Anterior cingulate cortex (tissue), 58 donors: ENCODE measurements at places on chromosomes 6 and 20.

DNA sequence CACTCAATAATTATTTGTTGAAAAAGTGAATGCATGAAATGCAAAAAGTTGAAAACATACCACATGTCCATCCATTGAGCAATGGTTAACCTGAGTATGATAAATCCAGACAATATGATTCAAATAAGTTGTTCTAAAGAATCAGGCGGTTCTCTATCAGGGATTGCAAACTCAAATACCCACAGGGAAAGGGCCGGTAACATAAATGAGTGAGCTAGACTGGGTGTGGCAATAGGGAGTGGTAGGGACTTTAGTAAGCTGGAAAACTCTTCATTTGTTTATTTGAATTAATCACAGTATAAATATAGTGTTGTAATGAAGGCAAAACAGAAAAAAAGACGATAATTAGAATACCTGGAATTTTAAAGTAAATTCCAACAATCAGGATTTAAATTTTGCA is 106.3 kb downstream of the BCAS1 start:
- DNase-seq = no peak

DNA sequence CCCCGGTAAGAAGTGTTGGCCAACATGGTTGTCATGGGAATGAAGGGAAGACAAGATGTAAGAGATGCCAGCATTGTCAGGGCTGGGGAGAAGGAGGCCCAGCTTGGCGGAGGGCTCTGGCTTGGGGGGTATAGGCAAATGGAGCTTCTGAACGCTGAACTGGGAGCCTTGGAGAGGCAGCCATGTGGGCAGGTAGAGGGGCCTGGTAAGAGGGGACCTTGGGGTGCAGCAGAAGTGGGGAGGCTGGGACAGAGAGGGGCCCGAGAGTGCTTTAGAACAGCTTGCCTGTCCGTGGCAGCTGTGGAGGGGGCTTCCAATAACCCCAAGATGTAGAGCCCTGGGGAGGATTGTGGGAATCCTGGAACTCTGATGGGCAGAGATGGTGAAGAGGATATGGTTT is 3.0 kb downstream of the SLC22A1 start:
- no peak for DNase-seq

DNA sequence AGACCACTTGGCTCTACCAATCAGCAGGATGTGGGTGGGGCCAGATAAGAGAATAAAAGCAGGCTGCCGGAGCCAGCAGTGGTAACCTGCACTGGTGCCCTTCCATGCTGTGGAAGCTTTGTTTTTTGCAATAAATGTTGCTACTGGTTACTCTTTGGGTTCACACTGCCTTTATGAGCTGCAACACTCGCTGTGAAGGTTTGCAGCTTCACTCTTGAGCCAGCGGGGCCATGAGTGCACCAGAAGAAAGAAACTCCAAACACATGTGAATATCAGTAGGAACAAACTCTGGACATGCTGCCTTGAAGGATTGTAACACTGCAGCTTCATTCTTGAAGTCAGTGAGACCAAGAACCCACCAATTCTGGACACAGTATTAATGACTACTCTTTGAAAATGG is 89.9 kb upstream of the MBOAT1 start:
- no peak for DNase-seq

GRCh38 chr6:36961441-36962435 is 7.2 kb downstream of the PI16 start:
- no peak for DNase-seq

DNA sequence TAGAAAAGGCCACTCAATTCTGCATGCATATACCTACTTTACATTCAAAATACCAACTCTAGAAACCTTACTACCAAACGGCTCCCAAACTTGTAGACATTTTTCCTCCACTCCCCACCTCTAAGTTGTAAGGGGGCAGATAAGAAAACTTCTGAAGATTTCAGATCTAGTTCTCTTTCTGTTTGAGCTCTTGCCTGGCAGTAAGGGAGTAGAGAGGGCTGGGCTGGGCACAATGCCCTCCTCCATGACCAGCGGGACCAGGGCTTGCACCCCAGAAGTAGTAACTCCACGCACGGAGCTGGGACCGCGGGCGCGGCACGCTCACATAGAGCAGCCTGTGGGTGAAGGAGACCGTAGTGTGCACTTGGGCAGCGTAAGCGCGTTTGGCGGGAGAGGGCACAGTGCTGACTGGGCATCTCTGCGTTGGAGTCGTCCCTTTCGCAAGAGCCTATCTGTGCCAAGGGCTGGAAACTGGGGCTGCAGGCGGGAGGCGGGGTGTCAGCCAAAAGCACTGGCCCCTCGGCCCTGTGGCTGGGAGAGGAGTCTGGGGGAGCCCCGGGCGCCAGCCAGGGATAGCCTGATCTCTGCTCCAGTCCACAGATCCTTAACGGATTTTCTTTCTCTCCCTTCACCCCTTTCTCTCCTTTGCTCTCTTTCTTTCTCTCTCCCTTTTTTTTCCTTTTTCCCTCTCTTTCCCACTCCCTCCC is 32.4 kb downstream of the PHACTR1 start:
- no peak for DNase-seq

DNA sequence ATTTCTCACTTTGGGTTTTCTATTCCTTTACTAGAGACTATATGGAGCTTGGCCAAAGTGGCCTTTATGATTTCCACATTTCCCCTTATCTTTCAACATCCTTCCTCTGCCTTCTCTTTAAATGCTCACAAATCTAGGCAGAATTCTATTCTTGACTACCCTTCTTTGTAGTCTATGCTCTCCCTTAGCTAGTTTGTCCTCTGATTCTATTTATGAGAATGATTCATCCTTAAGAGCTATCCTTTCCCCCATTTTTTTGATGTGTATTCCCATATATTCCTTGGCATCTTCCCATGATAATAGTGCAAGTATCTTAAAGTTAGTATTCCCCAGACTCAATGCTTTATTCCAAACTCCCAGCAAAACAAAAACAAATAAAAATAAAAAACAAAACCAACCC is 53.1 kb downstream of the IL20RA start:
- no peak for DNase-seq

DNA sequence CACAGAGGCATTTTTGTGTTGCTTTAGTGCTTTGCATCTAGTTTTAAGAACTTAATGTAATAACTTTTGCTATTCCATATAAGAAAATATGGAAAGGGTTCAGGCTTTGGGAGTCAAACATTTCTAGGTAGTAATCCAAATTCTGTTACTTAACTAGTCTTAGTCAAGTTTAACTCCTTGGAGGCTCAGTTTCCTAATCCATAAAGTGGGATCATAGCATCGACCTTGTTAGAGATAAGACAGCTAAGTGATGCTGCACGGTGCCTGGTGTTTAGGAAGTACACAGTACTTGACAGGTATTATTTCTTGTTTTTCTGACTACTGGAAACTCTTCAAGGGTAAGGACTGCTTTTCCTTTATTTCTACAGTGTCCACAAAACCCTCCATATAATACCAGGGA is 24.5 kb upstream of the ARMH2 start:
- no peak for DNase-seq

DNA sequence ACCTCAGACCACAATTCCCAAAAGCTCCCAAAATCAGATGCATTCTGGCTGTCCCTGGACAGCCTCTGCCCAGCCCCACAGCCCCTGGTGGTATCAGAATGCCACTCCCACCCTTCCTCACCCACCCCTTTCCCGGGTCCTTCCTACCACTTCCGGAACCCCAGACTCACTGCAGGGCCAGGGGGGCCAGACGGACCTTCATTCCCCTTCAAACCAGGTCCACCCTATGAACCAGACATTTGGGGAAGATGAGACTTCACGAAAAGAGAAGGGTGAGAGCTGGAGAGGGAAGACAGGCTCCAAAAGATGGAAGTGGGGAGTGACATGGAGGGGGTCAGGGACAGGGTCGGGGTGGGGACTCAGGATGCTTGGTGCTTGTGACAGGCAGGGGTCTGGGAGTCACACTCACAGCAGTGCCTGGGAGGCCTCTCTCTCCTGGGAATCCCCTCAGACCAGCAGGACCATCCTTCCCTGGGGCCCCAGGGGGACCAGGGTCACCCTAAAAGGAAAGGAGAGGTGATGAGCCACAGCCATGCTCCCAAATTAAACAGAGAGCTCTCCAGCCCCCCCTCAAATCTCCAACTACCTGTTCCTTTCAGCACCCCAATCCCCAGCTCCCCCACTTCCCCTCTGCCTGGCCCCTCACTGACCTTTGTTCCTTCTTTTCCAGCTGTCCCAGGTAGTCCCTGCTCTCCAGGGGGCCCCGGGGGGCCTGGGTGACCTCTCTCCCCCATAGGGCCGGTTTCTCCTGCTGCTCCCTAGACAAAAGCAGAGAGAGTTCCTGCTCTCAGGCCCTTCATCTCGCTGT is 20.2 kb downstream of the COL11A2 start:
- DNase-seq = no peak

DNA sequence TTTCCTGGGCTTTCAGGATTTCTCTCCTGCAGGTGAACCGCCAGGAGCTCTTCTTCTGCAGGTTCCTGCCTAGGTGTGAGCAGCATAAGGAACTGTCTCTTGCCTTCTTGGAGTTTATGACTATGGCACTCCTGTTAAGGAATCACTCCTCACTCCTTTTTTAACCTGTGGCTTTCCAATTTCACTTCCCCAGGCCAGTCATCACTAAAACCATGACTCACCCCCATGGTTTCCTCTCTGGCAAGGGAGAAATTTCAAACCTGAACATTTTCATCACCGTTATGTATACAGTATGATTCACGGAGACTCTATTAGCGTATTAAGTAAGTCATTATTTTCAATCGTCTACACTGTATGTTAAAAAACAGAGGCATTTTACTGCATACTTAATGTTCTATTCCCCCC is 78.2 kb upstream of the ARID1B start:
- DNase-seq = no peak

GRCh38 chr20:40493071-40493470 is 196.0 kb downstream of the MAFB start:
- no peak for DNase-seq

GRCh38 chr6:90214461-90214860 is 82.2 kb downstream of the BACH2 start:
- DNase-seq = no peak

DNA sequence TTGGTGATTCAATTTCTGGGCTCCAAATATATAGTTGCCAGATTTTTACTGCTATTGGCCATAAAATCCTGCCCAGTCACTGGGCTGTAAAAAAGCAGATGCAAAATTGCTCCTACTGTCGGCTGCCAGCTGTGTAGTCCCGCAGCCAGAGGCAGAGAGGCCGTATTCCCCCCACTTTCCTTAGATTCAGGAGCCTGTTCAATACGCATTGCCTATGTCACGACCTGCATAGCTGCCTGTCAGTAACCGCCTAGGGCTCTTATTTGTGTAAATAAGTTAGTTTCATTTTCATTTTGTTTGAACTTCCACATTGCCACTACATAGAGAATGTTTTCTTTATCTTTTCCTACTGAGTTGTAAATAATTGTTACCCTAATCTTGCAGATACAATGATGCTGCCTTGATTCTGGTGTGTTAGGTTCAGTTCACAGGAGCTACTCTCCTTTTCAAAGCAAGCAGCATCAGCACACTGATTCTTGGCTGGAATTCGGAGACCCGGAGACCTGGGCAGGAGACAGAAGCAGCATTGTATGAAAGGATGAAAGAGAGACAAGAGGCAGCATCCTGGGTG is 46.0 kb upstream of the UST start:
- DNase-seq = no peak

GRCh38 chr6:88223298-88223697 is 57.2 kb upstream of the CNR1 start:
- DNase-seq = no peak
